Activated CD8-positive, alpha-beta memory T cell treated with anti-CD3 and anti-CD28 coated beads for 48 hours (primary cell): ENCODE measurements at places on chromosomes 5 and 9.

DNA sequence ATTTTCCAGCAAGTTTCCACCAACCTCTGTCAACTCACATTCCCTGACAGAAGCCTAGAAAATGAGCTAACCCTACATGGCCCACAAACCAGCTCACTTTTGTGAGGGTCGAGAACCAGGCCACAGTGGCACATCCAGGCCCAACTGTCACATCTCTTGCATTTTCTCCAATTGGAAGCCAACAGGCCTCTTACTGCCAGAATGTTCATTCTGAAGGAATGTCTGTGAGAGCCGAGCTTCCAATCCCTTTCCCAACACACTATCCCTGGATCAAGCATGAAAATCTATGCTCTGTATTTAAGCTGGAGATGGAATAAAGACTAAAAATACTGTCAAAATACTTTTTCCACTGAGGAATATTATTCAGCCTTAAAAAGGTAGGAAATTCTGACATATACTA, 20.0 kb downstream of the MARCHF3 start:
- no peak for DNase-seq

DNA sequence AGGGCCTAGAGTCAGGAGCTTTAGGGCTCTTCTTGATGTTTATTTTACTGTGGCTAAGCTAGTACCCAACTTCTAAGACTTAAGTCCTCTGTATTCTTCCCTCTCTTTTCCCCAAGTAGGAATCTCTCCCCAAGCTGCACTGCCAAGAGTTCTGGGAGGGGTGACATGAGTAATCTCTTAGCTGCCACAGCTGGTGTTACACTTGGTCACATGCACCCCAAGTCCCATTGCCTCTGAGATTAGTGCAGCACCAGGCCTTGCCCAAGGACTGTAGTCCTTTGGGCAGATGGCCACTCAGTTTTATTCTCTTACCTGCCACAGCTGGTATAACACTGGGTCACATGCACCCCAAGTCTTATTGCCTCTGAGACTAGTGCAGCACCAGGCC, 114.7 kb upstream of the RIOK2 start:
- DNase-seq: no peak

GRCh38 chr5:56734091-56734694, 81.2 kb upstream of the MAP3K1 start:
- no peak for DNase-seq

DNA sequence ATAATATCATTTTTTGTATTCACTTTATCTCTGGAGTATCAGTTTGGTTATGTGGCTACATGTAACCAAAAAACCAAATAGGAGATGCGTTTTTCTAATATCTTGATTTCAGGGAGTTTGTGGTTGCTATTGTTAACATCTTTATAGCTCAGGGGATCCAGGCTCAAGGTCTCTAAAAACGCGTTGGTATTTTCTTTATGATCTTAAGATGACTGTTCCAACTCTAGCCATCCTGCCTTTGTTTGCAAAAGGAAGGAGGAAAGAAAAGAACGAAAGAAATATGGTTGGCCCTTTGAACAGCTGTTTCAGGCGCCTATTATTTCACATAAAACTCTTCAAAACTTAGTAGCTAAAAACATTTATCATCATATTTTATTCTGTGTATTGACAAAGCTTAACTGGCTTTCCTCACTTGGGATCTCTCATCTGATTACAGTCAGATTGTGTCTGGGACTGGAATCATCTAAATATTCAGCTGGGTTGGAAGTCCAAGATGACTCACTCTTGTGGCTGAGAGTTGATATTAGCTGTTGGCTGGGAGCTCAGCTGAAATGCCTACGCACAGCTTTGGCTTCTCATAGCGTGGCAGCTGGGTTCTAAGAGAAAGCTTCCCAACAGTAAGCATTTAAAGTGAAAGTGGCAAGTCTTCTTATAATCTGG, 60.1 kb downstream of the FAM174A start:
- no peak for DNase-seq

DNA sequence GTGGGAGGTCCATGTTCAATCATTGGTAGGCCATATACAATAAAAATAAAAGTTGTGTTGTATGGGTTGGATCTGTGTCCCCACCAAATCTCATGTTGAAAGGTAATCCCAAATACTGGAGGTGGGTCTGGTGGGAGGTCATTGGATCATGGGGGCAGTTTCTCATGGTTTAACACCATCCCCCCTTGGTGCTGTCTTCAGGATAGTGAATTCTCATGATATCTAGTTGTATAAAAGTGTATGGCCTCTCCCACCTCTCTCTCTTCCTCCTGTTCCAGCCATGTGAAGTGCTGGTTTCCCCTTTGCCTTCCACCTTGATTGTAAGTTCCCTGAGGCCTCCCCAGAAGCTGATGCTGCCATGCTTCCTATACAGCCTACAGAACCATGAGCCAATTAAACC, 15.1 kb downstream of the SPATA9 start:
- no peak for DNase-seq

- no peak for DNase-seq
Observed at GRCh38 chr5:178281331-178281730, 48.7 kb upstream of the PHYKPL start.

DNA sequence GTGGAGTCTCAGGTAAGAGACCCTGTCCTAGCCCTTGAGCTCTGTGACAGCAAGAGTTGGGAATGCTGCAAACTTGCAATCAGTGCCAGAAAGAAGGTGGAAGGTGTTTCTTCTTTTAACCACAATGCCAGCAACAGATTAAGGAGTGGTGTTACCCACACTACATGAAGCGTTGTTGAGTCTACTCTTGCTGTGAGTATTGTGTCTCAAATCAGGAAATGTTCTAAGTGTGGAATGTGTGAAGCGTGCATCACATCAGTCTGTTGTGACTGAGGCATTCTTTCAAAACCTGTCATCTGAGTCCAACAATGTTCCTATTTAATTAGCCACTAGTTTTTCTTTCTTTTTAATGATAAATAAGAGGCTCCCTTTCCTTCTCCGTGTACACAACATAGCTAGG, 2.9 kb upstream of the LURAP1L start:
- no peak for DNase-seq

GRCh38 chr5:10467281-10468198, 25.9 kb downstream of the ROPN1L start:
- DNase-seq: no peak

DNA sequence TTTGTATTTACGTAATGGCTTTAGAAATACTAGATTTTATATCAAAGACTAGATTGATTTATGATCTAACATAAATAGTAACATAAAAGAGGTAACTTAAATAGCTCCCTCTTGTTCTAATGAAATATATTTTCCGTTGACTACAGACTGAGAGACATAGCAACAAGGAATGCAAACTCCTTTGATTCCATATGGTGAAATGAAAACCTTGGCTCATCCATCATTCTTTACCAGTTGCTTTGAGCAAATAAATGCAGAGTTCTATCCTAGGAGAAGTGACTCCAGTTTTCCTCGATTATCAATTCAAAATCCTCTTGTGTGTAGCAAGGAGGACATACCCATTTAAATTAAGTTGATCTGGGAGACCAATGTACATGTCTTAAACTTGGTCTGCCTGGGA, 18.0 kb upstream of the JAKMIP2 start:
- no peak for DNase-seq

GRCh38 chr5:113172231-113172826, 195.7 kb downstream of the DCP2 start:
- DNase-seq: no peak

DNA sequence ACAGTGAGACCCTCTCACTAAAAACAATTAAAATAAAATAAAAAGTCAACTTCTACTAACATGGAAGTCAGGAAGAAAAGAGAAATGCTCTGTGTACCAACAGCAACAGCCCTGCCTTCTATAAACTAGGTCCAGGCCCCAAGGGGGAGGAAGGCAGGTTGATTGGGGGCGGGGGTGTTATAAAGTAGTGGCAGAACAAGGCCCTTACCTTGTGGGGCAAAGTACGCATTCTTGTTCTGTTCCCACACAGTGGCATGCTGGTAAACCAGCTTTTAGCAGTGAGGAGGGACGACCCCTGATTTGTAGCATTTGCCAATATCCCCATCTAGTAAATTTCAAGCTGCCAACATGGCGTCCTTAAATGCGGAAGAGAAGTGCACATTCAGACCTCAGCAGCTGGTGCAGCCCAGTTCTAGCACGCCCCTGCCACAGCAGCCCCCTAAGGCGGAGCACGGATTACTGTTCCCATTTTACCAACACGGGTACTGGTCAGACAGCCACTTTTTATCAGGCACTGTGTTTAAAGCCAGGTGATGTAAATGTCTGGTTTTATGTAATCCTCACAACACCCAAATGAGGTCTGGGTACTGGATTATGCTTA, 69.5 kb downstream of the GTF3C4 start:
- no peak for DNase-seq

GRCh38 chr5:172773481-172774469, 2.8 kb upstream of the DUSP1 start:
- DNase-seq: no peak

DNA sequence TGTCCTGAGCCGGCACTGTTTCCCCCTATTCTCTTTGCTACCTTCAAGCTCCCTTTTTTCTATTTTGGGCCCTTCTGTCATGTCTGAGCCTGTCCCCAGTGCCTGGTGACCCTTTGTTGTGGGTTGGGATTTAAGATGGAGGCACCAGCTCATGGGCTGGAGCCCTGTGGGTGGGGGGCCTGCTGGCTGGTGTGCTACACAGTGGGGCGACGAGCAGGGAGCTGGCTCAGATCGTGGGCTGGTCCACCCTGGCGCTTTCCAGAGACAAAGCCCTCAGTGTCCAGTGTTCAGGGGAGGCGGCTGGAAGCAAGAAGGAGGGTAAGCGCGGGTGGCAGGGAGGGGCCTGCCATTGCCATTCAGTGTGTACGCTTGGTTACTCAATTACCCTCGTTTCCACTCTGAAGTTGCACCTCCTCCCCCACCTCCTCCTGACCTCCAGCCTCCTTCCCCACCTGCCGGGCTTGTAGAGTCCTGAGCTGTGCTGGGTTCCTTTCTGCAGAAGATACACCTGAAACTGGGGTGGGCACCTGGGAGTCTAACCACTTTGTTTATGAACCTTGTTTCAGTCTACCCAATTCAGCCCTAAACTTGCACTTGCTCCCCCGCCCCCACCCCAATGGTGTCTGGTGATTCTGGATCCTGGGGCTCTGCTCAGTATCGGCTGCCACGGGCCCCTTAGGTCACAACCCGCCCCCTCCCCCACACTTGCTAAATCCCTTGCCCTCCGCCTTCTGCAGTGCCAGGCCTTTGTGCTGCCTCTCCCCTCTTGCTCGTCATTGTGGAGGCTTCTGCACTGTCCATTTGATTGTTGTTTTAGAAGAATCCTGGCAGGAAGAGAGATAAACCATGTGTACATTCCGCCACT, 49.9 kb downstream of the MVB12B start:
- no peak for DNase-seq

GRCh38 chr9:124013309-124014210, 2.0 kb downstream of the LHX2 start:
- DNase-seq: no peak

- DNase-seq: no peak
Observed at GRCh38 chr5:23740029-23740428, 232.6 kb downstream of the PRDM9 start.

DNA sequence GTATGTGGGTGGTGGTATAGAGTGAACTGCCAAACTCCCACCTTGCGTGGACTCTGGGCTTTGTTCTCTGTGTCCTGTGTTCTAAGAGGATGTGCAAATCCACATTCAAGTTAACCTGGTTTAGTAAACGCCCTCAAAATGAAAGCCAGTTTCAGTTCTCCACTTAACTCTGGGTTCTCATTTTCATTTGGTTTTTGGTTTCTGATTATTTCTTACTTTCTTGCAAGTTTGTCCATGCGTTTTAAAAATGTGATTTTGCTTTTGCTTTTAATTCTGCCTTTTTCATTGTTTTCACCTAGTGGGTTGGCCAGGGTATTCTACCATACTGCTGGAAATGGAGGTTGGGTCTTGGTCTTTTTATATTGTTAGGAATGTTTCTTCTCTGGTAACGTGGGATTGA, 38.2 kb downstream of the GALNT10 start:
- no peak for DNase-seq

DNA sequence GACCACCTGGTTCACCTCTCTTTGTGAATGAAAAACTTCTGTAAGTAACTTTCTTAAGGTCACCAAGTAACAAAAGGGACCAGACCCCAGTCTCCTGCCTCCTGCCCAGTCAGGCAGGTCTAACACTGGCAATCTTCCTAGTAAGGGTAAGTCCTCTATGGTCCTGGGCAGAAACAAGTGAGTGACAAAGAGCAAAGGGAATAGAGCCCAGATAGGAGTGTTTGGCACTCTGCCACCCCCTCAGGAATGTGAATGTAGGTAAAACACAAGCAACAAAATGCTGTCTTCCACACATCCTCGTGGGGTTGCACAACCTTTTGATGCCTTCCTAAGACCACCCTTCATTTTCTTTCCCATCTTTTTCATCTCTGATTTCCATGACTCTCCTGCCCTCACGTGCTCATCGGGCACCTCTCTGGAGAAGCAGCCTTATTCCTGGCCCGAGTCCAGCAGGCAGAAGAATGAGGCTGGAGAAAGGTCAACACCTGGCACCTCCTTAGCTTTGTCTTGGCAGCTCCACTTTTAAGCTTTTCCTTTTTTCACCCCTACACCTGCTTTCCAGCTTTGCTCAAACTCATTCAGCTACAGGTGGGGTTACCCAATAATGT, 90.2 kb upstream of the LHFPL2 start:
- no peak for DNase-seq

DNA sequence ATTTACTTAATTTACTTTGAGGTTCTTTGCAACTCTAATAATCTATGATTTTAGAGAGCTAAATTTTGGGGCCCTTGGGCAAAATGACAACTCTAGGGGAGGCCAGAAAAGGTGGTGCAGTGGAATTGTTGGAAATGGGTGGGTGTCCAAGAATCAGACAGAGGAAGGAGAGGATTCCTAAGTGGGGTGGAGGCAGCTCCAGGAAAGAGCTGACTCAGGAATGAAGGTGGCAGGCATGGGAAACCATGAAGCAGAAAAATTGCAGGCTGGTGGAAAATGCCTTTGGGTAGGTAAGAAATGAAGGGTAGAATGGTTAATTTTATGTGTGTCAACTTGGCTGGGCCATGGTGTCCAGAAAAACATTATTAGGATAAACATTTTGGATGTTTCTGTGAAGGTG, 248.5 kb upstream of the TUT7 start:
- DNase-seq: no peak

- no peak for DNase-seq
Observed at GRCh38 chr9:78973907-78974306, 597.9 kb upstream of the TLE4 start.
